Right lung (tissue), 10 donors: ENCODE measurements at places on chromosomes 2 and 18. TPM values are rescaled to one million over a fixed set of nuclear protein-coding genes. Genes with fewer than 3 reads are reported as not detected.

SIX3 gene
- polyA plus RNA-seq: not detected

REG3G gene
- not detected for polyA plus RNA-seq

DNA sequence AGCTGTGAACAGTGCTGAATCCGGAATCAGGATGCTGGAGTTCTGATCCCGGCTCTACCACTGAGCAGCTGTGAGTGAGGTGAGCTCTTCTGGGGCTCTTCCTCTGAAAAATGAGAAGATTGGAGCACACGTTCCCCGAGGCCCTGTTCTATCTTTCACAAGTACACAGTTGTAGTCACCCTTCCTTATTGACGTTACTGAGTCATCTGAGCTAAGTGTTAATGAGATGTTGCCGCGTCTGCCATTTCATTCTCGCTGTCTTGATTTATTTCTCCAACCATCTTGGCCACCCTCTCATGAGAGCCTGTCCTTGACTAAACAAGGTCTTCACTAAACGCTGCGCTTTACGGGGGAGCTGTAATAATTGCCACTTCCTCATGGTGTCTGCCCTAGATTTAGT, 31.9 kb upstream of the EFR3B start:
- no peak for DNase-seq

- no peak for DNase-seq
Measured at GRCh38 chr2:118784860-118785259, 62.6 kb downstream of the EN1 start.

GRCh38 chr18:45155526-45155925, 459.8 kb upstream of the SLC14A2 start:
- no peak for DNase-seq

- no peak for DNase-seq
Measured at GRCh38 chr2:19120941-19121750, 237.3 kb downstream of the OSR1 start.

GRCh38 chr2:60746318-60746717, 9.8 kb upstream of the PAPOLG start:
- no peak for DNase-seq

DNA sequence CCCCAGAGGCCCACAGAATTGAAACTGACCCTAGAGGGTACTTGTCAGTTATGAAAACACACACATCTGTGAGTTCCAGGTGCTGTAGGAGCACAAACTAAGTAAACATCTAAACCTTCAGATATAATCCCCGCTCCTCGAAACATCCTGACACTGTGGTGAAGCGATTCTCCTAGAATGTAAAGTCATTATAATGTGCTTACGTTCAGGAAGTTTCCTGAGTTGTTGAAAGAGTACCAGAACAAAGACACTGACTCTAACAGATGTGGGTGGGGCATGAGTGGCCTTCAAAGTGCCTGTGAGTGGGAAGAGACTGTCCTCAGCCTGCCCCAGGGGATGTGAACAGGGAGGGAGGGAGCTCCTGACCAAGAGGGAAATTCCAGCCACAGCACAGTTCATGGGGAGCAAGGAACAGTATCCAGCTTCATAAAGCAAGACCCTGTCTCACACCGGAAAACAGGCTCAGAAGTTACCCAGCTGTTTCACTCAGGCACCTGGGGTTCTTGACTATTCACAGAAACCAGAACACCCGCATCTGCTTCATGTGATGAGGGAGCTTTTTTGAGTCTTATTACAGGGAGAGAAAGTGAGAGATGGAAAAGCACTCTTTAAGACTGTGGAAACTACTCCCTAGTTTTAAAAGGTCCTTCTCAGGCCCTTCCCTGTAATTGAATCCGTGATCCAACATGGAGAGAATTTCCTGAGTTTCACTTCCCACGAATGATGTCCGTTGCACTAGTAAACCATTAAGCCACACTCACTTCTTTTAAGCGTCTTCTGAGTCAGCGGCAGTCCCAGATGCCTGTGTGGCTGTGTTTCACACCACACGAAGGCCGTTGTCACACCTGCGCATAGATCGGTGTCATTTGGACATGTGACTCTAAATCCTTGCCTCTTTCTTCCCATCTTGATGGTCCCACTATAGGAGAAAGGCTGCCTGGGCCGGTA, 88.6 kb upstream of the EML6 start:
- DNase-seq: peak; percentile 32

DNA sequence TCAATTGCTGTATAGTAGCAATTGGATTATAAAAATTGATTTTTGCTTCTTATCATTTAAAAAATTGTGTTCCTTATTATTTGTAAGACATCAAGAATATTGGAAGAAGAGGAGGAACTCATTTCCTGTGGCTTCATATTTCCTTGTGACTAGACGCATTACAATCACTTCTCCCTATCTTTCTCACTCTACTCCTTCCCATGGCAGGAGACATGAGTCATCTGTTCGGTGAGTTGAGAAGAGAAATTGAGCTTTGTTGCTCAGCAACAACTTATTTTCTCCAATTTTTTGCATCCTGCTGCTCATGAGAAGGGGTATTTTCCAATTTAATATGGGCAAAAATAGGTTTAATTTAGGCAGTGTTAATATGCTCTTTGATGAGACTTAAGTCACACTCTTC, 1783.9 kb downstream of the SUCLG1 start:
- no peak for DNase-seq
